ENCODE measurements at places on chromosomes 1 and 21.
A peak's percentile ranks its signal among the peaks of the same experiment; 100 is the strongest.

- no peak for DNase-seq
Measured at GRCh38 chr1:36708587-36708986, 225.9 kb upstream of the CSF3R start.

GRCh38 chr1:180363246-180363995 lies 133.4 kb downstream of the LHX4 start:
- DNase-seq = no peak

GRCh38 chr1:8599646-8600212 lies 217.7 kb downstream of the RERE start:
- DNase-seq = no peak

DNA sequence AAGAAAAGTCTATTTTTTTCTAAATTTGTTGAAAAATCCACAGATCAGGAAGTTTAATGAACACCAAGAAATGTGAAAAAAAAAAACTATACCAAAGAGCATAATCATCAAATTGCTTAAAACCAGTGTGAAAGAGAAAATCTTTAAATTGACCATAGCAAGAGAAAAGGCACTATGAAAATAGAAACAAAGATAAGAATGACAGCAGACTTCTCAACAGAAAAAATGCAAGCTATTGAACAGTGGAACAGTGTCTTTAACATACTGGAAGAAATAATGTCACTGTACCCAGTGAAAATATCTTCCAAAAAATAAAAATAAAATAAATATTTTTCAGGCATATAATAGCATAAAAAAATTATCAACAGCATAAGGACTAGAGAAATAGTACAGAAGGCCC lies 243.0 kb upstream of the GJB5 start:
- no peak for DNase-seq

GRCh38 chr21:14630556-14631069 lies 84.5 kb upstream of the SAMSN1 start:
- DNase-seq = peak; percentile 56

Measured in CD4-positive, alpha-beta T cell treated with Interleukin-4 for 4 hours (primary cell).